GM13977 (cell line): ENCODE measurements at places on chromosomes 3 and 15.

- no peak for DNase-seq
These were observed 24.8 kb upstream of the SLMAP start for GRCh38 chr3:57731311-57731710.

- no peak for DNase-seq
These were observed 53.1 kb upstream of the SLC7A14 start for GRCh38 chr3:170638988-170639387.

- DNase-seq, result no peak
These were observed 73.7 kb upstream of the TLE3 start for GRCh38 chr15:70171256-70171886.

DNA sequence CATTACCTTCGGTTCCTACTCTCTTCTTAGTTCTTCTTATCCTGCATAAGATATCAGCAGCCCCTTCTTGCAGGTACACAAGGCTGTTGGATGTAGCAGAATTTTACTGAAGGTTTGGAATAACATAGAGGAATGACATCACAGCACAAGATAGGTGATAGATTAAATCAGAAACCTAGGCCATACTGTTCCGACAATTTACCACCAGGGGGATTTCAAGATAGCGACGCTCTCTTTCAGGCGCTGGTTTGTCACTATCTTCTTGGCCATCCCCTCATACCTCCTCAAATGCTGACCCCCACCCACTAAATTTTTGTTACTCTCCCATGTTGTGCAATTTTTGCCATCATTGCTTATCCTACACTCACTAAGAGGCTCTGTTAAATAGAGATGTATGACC, 3.5 kb downstream of the SIDT1 start:
- no peak for DNase-seq

DNA sequence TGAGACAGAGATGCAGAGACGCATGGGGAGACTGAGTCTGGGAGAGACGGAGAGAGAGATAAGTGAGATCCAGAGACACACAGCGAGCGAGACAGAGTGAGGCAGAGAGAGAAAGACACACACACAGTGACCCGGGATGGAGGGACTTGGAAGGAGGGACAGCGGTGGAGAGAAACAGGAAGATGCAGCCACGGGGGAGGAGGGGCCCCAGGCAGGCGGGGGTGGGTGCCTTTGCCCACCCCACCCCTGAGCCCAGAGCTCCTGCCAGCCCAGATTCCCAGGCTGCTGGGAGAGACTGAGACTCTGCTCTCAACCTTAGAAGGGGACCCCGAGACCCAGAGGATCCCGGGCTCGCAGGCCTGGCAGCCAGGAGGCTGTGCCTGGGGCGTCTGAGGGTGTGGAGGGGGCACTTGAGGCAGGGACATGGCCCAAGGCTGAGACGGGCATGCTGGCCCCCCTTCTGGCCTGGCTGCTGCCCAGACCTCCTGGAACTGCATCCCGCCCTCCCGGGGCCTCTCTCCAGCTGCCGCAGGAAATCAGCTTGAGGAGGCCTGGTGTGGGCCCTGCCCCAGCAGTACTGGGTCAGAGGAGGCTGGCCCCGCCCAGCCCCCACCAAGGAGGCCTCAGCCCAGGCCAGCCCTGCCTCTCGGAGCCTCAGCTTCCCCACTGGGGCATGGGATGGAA, 18.1 kb downstream of the H1-8 start:
- no peak for DNase-seq

- DNase-seq, result no peak
These were observed 382.4 kb downstream of the IL5RA start for GRCh38 chr3:2727610-2728318.

DNA sequence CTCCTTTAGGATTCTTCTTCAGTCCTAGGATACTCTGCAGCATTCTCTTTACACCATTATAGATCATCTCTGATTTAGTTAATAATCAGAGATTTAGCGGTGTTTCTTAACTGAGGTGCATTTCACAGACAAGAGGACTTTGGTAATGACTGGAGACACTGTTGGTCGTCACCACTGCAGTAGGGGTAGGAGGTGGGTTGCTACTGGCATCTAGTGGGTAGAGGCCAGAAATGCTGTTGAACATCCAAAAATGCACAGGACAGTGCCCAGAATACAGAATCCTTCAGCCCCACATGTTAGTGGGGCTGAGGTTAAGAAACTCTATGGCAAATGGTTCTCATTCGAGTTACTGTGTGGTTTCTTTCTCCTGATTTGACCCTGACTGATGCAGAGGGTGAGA, 80.4 kb upstream of the LMCD1 start:
- no peak for DNase-seq

- no peak for DNase-seq
These were observed 79.3 kb upstream of the GMNC start for GRCh38 chr3:190941694-190942260.

DNA sequence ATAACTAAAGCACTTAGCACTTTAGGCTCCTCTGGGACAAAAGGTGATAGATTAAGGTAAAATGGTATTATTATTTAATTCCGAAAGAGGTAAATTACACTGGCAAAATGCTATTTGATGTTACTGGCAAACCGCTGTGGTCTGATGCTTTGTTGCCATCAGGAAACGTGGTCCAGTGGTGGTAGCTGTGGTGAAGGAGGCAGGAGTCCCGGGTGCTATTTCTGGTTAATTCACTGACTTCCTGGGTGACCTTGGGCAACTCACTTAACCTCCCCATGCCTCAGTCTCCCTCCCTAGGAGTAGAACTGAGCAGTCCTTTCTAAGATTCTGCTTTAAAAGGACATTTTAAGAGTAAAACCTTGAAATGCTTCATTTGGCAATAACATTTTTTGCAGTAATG, 233.4 kb downstream of the ZPLD1 start:
- DNase-seq, result no peak

GRCh38 chr15:89822026-89822425, 7.4 kb upstream of the ANPEP start:
- no peak for DNase-seq

DNA sequence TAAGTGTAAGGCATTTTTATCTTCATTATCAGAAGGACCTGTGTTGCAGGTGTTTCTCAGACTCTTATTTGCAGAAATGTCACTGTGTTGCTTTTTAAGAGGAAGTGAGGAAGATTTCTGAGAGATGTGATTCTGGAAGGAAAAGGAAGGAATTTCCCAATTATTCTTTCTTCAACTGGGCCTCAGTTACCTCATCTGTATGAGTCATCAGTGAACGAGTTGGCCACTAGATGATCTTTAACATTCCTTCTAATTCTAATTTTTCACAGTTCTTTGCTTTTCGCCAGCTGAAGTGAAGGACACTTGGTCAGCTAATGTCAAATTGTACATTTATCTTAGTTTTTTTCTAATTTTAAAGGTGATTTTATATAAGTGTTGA, 28.9 kb downstream of the CLEC3B start:
- no peak for DNase-seq

DNA sequence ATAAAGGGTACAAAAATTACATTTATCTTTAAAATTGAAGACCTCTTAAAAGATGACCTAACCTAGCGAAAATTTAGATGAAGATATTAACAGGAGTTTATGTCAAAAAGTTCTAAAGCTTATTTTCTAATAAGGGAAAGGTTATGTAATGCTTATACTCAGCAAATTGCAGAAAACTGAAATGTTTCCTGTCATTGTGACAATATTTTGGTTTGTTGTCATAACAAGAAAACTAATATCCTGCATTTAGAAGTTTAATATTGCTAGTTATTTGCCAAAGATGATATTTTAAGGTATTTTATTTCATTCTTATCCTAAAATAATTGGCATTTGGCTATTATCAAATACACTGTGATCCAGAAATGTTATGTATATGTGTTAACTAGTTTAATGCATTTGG, 294.5 kb downstream of the C3orf38 start:
- DNase-seq, result no peak

GRCh38 chr15:75842722-75843677, at the start of gene UBE2Q2:
Gene UBE2Q2, plus strand, starts transcription at chr15:75843447. Its CDS starts 220 bp downstream, at chr15:75843667.
- DNase-seq, result peak; percentile 89

DNA sequence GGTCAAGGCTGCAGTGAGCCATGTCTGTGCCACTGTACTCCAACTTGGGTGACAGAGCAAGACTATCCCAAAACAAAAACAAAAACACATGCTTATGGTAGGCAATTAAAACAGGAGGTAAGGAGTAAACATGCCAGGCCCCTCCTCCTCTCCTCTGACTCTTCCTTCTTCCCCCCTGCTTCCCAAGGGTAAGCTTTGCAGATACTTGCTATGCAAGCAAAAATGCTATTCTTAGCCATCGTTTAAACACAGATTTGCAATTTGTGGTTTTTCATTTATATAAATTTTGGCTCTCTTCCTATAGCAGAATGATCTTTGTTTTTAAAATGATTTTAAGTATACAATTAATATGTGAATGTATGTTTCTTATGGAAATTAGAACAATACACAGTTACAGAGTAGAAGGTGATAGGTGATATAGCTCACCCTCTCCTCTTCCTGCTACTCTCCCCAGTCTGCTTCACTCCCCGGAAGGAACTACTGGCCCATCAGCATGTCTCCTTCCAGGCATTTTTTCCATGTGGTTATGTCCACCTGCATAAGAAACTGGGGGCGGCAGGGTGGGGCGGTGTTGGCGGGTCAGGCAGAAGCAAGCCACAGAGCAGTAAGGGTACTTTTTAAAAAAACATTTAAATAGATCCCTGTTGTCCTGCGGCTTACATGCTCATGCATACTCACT, 42.1 kb downstream of the IGF1R start:
- DNase-seq, result no peak

- no peak for DNase-seq
These were observed 569.7 kb upstream of the MDFIC2 start for GRCh38 chr3:70882104-70882503.

DNA sequence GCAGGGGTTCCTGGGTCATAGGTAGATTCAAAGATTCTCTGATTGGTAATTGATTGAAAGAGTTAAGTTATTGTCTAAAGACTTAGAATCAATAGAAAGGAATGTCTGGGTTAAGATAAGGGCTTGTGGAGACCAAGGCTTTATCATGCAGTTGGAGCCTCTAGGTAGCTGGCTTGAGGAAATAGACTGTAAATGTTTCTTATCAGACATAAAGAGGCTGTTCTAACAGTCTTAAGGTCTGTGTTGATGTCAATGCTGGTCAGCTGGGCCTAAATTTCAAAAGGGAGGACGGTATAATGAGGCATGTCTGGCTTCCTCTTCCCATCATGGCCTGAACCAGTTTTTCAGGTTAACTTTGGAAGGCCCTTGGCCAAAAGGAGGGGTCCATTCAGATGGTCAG, 48.9 kb downstream of the GASK1A start:
- no peak for DNase-seq

GRCh38 chr15:64285871-64286270, 70.1 kb downstream of the CSNK1G1 start:
- no peak for DNase-seq

- DNase-seq, result no peak
These were observed 8.7 kb downstream of the SEMA3F start for GRCh38 chr3:50163572-50164455.

DNA sequence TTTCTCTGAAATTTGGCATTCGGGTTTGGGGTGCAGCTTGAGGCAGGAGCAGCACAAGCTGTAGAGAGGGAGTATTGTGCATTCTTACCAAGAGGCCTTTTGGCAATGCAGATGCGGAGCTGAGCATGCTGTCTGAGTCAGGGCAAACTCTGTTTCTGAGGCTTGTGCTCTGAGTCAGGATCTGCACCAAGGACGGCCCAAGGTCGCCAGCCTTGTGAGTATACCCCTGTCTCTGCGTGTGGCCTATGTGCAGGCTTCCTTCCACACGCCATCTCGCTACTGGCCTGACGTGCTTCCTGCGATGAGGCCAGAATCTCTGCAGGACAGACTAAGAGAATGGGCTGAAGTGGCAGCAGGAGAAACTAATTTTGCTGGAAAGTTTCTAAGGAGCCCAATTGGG, 83.8 kb upstream of the ROPN1 start:
- DNase-seq, result no peak

- no peak for DNase-seq
These were observed 770.6 kb upstream of the CFAP20DC start for GRCh38 chr3:59820352-59820934.

GRCh38 chr3:70308760-70309159, 3.7 kb downstream of the MDFIC2 start:
- DNase-seq, result no peak

- DNase-seq, result no peak
These were observed 57.7 kb downstream of the SLC12A8 start for GRCh38 chr3:125154800-125155269.

DNA sequence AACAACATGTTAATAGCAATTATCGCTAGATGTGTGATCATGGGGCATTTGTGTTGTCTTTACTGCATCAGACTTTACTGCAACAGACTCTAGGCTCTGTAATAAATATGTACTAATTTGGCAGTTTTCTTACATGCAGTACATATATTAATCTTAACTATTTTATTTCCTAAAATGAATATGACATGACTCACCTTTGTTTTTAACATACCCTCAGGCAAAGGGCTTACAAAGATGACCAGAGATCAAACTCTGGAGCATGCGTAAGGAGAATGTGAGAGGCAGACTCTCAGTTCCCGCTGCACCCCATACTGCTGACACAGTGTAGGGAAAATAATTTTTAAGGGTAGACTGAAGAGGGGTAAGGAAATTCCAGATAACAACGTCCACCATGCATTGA, 7.2 kb upstream of the FAM174B start:
- DNase-seq, result no peak

- DNase-seq, result peak; percentile 53
These were observed 100.1 kb upstream of the SPATA12 start for GRCh38 chr3:56960234-56960917.

DNA sequence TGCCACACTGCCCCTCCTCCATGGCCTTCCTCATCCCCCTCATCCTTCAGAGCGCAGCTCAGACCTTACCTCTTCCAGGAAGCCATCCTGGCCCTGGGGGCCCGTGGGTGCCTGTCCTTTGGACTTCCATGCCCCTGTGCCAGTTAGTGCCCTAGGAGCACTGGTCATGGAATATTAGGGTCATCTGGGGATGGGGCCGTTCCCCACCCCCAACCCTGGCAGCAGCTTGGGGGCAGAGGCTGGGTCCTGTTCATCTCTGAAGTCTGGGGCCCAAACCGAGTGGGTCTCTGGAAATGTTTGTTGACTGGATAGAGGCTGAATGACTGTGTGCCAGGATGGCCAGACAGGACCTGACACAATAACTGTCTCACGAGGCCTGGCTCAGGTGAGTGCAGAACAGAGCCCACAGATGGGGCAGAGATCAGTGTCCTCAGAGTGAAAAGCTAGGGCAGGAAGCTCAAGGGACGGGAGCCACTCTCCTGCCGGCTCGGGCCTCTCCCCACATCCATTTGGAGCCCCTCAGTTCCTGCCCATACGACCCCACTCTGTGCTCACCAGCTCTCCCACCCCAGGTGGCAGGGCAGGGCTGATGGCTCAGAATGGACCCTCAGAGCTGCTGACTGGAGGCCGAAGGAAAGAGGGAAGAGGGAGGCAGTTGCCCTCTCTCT, 62.5 kb downstream of the TLE3 start:
- peak; percentile 50 for DNase-seq
